Thoracic aorta (tissue), 2 donors: ENCODE measurements at places on chromosomes 5 and 9.

- no peak for DNase-seq
These were observed 82.4 kb downstream of the ARHGAP26 start for GRCh38 chr5:142852416-142853198.

GRCh38 chr5:73119451-73120157, 771 bp upstream of the TMEM171 start:
- DNase-seq: no peak

DNA sequence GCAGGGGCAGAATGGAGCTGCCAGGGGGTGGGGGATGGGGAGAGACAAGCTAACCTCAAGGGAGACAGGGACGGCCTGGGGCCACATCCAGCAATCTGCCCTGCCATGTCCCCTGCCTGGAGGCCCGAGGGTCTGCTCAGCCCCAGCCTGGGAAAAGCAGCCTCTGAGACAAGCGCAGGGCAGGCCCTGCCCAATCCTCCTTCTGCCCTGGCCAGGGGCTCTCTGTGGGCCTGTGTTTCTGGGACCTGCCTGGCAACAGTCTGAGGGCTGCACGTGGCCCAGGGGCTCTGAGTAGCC, 13.9 kb upstream of the QSOX2 start:
- no peak for DNase-seq

- DNase-seq: no peak
These were observed 843.8 kb downstream of the DTWD2 start for GRCh38 chr5:118144540-118144939.

- no peak for DNase-seq
These were observed 4.0 kb downstream of the ST6GALNAC4 start for GRCh38 chr9:127912882-127913281.
